ENCODE measurements at places on chromosomes 2 and 18.

GRCh38 chr2:218363736-218364135 is 7.1 kb downstream of the CATIP start:
- no peak for DNase-seq

GRCh38 chr2:57207191-57207590 is 839.4 kb upstream of the VRK2 start:
- DNase-seq, result no peak

- no peak for DNase-seq
These were observed 64.1 kb downstream of the AKAIN1 start for GRCh38 chr18:5132987-5133386.

DNA sequence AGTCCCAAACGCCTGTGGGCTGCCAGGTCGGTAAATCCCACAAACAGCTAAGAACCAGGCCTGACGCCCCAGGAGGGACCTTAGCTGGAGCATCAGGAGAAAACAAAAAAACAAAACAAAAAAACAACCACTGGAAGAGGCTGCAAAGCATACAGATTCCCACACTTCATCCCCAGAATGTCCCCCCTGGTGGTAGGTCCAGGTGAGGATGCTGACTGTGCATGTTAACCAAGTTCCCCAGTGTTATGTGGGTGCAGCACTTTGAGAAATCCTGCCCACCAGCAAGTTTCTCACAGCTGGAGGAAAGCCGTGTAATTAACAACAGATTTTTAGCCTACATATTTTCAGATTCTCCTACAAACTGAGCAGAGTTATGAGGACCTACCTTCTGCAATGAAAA is 15.1 kb downstream of the ST3GAL5 start:
- DNase-seq, result no peak

GRCh38 chr2:109128616-109129355 is at the start of gene SH3RF3:
Gene SH3RF3 (plus strand): TSS chr2:109129205.
- DNase-seq, result no peak

DNA sequence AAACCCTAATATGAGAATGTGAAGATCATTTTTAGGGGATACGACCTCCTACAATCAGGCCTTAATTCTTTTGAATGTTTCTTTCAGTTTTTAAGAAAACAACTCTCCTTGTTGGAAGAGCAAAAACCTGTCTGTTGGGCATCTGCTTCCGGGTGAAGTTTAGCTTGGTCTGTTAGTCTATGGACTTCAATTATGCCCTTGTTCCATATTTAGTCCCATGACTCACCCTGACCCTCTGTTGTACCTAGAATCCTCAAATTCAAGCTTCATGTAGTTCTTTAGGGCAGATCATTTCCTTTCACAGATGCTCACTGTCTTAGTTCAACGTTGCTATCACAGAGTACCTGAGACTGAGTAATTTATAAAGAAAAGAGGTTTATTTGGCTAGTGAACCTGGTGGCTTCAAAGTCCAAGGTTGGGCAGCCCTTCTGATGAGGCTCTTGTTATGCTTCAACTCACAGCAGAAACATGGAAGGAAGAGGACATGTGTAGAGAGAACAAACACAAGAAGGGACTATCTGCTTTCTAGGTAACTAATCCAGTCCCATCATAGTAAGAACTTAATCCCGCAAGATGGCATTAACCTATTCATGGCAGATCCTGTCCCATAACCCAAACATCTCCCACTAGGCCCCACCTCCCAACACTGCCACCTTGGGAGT is 82.5 kb upstream of the SERPINE2 start:
- DNase-seq, result no peak

- no peak for DNase-seq
These were observed 65.0 kb downstream of the TCF4 start for GRCh38 chr18:55523001-55523400.

DNA sequence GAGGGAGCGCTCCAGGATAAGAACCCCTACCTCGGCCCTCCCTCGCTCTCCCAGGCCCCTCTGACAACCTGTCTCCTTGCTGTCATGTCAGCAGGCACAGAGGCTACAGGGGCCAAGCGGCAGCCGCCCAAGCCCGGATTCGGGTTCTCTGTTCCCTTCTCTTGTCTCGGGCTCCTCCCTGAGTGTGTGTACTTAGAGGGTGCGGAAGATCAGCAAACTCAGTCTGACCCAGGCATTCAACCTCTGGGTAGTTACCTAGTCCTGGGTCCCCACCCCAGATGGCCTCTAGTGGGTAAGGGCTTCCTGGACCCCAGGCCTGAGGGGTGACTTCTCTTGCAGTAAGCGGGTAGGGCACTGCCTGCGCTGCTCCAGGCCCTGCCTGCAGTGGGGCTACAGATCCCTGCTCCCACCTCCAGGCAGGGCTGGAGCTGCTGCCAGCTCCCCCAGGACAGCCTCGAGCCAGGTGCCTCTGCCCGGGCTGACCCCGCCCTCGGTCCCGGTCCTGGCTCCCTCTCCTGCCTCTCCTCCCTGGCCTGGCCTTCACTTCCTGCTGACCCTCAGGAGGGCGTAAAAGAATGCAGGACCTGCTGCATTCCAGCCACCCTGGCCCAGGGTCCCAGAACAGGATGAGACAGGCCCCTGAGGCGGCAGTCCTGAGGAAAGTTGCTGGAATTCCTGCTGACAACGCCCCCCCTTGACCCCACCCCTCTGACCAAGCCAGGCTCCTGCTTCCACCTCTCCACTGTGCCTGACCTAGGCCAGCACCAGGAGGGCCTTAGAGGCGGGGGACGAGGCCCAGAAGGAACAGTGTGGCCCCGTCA is 22.0 kb downstream of the GPC1 start:
- DNase-seq, result no peak

GRCh38 chr18:363301-364085 is 95.6 kb upstream of the THOC1 start:
- DNase-seq, result no peak

- no peak for DNase-seq
These were observed 32.4 kb downstream of the FIGN start for GRCh38 chr2:163703386-163703785.

DNA sequence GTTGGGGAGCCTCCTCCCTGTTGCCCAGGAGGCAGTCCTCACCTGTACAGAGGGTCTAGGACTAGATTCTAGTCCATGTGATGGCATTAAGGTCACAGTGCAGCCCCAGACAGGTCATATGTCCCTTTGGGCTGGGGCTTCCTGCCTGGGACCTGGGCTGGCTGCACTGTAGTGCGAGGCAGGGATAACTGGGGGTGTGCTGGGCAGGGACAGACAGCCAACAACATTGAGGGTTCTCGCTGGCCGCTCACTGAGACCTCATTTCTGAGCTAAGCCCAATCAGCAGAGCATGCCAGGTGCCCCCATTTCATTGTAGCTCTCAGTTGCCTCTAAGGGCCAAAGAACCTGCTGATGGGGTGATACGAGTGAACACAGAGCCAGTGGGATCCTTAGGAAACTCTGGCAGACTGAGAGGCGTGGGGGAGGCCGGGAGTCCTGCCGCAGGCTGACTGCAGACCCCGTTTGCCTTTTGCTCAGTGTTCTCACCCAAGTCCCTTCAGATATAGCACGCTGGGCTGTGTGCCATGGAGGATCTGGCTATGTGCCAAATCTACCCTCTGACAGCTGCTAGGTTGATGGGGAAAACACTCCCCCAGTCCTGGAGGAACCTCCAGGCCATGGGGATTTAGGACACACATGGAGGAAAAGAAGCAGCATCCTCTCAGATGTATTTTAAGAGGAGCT is 51.9 kb downstream of the DYSF start:
- DNase-seq, result no peak

GRCh38 chr2:37779611-37780386 is 108.4 kb upstream of the CDC42EP3 start:
- no peak for DNase-seq

- DNase-seq, result no peak
These were observed 95.5 kb downstream of the ACKR3 start for GRCh38 chr2:236665101-236665500.

DNA sequence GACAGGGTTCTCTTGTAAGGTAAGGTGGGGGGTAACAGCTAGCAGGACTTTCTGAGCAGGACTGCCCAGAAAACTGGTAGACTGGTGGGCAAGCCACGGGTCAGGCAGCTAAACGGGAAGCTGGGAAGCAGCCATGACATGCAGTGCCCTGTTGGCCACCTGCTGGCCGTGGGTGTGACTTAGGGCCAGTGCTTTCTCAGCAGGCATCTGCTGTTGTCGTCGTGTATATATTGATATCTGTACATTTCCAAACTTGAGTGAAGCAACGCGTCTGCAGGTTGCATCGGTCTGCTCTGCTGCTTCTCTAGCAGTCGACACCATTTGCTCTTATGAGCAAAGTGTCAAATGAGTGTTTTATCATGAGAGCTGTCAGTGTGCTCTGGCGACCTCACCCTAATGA is 31.0 kb downstream of the COA5 start:
- no peak for DNase-seq

DNA sequence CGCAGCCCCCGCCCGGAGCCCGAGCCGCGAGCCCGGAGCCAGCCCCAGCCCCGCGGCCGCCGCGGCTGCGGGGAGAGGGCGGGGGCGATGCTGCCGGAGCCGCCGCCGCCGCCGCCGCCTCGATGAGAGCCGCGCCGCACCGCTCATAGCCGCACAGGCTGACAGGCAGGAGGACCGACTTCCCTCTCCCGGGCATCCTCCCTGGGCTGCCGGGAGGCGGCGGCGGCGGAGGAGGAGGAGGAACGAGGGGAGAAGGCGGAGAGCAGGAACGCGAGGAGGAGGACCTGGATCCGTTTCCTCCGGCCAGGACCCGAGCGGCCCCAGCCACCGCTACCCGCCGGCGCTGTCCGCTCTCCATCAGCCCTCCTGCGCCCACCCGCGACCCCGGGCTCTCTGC is 370 bp downstream of the KLHL29 start:
- DNase-seq, result no peak

- DNase-seq, result no peak
These were observed 43.6 kb downstream of the L3MBTL4 start for GRCh38 chr18:6370886-6371635.

- DNase-seq, result no peak
These were observed 74.4 kb upstream of the ASB18 start for GRCh38 chr2:236338495-236339184.

DNA sequence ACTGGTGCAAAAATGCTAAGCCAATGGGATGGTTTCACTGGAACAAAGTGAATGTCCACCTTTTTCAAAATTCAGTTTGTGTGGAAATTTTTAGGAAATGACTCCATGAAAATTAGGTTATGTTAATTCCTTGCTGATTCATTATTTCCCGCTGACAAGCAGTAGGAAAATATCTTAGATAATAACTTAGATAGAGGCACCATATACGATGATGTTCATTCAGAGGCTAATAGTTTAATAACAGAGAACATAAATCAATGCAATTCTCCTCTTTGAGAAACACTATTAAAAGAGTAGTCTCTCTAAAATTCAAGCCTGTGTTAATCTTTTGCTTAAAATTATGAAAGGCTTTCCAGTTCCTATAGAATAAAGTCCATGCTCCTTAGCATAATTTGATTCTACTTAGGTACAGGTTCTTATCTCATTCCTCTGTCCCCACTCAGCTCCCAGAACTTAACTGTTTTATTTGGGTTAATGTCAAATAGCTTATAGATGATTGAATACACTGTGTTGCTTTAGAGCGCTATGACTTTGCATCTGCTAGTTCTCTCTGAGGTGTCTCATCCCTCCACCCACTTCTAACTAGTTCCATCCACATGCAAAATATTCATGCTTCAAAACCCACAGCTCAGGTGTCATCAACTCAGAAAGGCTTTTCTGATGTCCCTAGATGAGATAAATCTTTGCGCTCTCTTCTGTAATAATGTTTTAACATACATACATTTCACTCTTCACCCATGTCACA is 503.6 kb downstream of the ERBB4 start:
- no peak for DNase-seq

DNA sequence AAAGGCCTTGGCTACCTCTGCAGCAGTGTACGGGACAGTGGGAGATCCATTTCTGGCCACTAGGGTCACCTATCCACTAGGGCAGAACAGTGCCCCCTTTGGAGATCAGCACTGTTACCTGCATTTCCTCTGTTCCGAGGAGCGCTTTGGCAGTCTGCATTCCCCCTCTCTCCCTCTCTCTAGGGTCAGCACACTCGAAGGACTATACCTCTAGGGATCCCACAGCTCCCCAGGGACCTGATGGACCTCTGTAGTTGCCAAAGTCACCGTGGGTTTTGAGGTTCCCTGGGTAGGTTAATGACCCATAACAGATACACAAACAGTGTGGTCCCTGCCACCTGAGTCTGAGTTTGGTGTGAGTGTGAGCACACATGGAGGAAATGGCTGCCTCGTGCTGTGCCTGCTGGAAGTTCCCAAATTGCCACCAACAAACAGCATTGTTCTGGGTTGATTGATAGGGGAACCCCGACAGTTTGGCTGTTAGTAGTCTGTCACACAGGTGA is 99.8 kb upstream of the VWC2L start:
- DNase-seq, result no peak

GRCh38 chr18:44680273-44681075 is at the start of gene SETBP1:
Gene SETBP1 (plus strand): TSS chr18:44680888. CDS start chr18:44701347, 20,459 bp downstream.
- DNase-seq, result no peak

- no peak for DNase-seq
These were observed 37.6 kb upstream of the TAF1B start for GRCh38 chr2:9805435-9806297.

- no peak for DNase-seq
These were observed 33.2 kb upstream of the CCDC88A start for GRCh38 chr2:55452879-55453278.

GRCh38 chr2:31129375-31130171 is 8.7 kb downstream of the GALNT14 start:
- no peak for DNase-seq

DNA sequence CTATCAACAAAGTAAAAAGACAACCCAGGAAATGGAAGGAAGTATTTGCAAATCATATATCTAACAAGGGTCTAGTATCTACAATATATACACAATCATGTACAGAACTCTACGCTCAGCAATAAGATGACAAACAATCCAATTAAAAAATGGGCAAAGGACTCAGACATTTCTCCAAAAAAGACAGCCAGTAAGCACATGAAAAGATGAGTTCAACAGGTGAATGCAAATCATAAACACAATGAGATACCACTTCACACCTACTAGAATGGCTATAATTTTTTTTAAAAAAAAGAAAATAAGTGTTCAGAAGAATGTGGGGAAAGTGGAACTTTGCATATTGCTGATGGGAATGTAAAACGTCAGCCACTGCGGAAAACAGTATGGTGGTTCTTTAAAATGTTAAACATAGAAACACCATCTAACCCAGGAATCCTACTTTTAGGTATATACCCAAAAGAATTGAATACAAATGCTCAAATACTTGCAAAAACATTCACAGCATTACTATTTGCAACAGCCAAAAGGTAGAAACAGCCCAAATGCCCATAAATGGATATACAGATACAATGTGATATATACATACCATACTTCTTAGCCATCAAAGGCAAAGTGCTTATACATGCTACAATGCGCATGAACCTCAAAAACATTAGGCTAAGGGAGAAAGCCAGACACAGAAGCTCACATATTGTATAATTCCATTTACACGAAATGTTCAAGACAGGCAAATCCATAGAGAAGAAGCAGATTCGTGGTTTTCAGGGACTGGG is 121.2 kb downstream of the CABYR start:
- DNase-seq, result no peak

DNA sequence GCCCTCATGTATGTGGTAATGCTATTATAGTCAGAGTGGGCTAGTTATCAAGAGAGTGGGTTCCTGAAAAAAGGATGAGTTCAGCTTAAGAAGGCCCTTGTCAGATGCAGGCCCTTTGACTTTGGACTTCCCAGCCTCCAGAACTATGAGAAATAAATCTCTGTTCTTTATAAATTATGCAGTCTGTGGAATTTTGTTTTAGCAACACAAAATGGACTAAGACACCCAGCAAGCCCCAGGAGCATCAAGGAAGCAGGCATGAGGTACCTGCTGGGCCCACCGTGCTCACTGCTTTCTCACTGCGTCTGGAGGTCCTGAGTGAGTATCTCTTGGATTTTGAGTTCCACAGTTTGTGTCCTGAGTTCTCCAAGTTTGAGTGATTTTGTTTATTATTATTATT is 35.9 kb upstream of the LIPG start:
- no peak for DNase-seq

Measured in stimulated activated CD8-positive, alpha-beta memory T cell treated with anti-CD3 and anti-CD28 coated beads, Interleukin-15, amount 100 ng/mL, for 1 hour (primary cell).